ENCODE measurements at places on chromosomes 1 and 21.

- no peak for DNase-seq
Measured at GRCh38 chr1:193680247-193680923, 494.0 kb upstream of the B3GALT2 start.

GRCh38 chr1:228378873-228379460, 27.7 kb downstream of the TRIM11 start:
- DNase-seq: no peak

- no peak for DNase-seq
Measured at GRCh38 chr21:20440338-20440737, 557.9 kb upstream of the NCAM2 start.

GRCh38 chr1:115089420-115090185, at the start of gene TSPAN2:
Gene TSPAN2, minus strand, starts transcription at chr1:115089503. Its CDS starts 71 bp downstream, at chr1:115089432.
- peak; percentile 44 for DNase-seq

- no peak for DNase-seq
Measured at GRCh38 chr1:162389021-162389818, 7.7 kb downstream of the C1orf226 start.

GRCh38 chr1:38187552-38187951, 141.0 kb upstream of the POU3F1 start:
- no peak for DNase-seq

- DNase-seq: no peak
Measured at GRCh38 chr21:42862774-42863503, 16.4 kb downstream of the WDR4 start.

DNA sequence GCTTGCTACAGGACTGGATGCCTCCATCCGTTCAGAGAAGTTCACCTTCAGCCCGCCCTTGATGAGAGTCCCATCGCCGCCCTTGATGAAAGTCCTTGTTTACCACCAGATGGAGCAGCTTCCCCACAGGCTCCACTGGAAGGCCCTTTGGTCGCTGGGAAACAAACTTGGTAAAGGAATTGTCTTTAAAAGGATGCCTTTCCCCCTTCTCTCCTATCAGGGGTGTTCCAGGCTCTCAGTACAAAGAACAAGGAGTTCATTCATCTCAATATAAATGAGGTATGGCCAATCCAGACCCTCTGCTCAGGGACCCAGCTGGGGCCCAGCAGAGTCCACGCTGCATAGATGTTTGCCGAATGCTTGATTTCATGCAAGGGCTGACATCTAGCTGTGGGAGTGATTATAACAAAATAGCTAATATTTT, 50.8 kb downstream of the CAPN9 start:
- DNase-seq: no peak

DNA sequence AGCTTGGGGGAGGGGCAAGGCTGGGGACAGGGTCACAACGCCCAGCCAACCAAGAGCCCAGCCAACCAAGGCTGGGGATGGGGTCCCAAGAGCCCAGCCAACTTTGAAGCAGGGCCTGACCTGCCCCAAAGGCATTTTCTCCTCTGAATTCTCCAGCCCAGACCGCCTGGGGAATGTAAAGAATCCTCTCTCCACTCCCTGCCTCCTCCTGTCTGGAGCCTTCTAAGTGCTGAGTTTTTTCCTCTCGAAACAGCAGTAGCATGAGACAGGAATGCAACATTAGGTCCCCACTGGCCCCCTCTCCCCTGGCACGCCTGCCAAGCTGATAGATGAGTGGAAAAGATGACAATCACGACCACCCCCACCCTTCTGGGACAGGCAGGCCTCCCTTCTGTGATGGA, 17.0 kb downstream of the C1orf198 start:
- DNase-seq: no peak

DNA sequence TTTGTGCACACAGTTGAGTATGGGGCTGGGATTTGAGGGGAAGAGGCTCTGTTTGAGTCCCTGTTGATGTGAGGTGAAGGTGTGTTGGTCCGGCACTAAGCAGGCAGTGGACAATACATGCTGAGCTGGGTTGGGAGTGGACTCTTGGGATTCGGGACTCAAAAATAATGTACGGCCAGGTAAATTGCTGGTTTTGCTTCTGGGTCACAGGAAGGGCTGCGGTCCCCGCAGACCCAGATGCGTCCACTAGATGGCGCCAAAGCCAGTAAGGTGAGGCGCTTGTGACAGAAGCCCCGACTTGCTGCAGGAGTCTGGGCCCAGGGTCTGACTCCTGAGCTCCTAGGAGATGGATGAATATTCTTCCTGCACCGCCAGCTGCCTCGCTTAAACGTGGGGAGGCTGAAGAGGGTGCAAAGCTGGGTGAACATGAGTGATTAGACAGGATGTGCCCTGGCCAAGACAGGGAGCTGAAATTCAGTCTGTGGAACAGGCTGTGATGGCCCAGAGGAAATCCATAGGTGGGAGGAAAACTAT, 61.4 kb downstream of the ACBD3 start:
- DNase-seq: peak; percentile 89
